ENCODE measurements at places on chromosomes 5 and 9.

DNA sequence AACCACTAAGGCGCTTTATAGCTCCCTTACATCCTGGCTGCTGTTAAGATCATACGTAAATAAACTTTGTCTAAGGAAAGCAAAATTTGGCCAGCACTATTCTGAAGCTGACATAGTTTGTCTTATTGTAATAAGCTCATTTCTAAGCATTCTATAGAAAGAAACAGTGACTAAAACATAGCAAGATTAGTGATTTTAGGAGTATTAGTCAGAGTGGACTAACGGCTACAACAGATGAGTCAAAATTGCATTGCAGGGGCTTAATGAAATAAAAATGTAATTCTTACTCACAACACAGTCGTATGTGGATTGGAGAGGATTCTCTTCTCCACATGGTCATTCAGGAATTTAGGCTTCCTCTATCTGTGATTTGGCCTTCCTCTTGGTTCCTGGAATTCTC lies 347.6 kb downstream of the GADD45G start:
- DNase-seq = no peak

- no peak for DNase-seq
Measured at GRCh38 chr9:90741036-90741435, 60.6 kb upstream of the SYK start.

- no peak for DNase-seq
Measured at GRCh38 chr5:1555011-1555807, 31.4 kb upstream of the LPCAT1 start.

GRCh38 chr9:18190671-18191374 lies 283.1 kb upstream of the ADAMTSL1 start:
- DNase-seq = no peak

- DNase-seq = no peak
Measured at GRCh38 chr5:1139331-1140170, 27.7 kb upstream of the SLC12A7 start.

GRCh38 chr9:78015241-78015640 lies 16.4 kb downstream of the GNAQ start:
- no peak for DNase-seq

GRCh38 chr5:123367739-123368138 lies 55.5 kb downstream of the CEP120 start:
- no peak for DNase-seq

GRCh38 chr9:137366445-137366810 lies 56.5 kb downstream of the EXD3 start:
- no peak for DNase-seq

DNA sequence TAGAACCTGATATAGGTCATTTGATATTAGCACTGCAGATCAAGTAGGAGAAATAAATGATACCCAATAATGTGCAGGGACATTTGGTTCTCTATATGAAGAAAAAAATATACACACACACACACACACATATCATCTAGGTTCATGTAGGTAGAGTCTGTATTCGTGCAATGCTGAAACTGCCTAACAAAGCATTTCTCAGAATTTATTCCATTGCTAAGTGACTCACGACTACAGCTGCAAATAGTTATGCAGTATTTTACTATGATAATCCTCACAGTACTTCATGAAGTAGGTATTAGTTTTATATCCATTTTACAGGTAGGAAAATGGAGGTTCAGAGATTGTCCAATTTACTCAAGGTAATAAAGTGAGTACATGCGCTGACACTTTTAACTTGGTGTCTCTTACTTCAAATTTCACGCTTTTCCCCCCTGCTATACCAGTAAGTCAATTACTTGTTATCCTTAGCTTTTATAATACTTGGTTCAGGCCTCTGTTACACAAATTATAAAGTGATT lies 2.4 kb downstream of the GIN1 start:
- no peak for DNase-seq

DNA sequence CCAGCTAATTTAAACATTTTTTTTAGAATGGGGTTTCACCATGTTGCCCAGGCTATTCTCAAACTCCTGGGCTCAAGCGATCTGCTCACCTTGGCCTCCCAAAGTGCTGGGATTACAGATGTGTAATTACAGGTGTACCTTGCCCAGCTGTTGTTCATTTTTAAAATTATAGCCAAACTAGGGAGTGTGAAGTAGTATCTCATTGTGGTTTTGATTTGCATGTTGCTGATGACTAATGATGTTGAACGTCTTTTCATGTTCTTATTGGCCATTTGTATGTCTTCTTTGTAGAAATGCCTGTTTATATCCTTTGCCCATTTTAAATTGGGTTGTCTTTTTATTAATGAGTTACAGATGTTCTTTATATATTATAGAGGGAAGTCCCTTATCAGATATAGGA lies 31.5 kb downstream of the EHMT1 start:
- DNase-seq = no peak

GRCh38 chr5:28734396-28734795 lies 1696.0 kb upstream of the CDH9 start:
- no peak for DNase-seq

DNA sequence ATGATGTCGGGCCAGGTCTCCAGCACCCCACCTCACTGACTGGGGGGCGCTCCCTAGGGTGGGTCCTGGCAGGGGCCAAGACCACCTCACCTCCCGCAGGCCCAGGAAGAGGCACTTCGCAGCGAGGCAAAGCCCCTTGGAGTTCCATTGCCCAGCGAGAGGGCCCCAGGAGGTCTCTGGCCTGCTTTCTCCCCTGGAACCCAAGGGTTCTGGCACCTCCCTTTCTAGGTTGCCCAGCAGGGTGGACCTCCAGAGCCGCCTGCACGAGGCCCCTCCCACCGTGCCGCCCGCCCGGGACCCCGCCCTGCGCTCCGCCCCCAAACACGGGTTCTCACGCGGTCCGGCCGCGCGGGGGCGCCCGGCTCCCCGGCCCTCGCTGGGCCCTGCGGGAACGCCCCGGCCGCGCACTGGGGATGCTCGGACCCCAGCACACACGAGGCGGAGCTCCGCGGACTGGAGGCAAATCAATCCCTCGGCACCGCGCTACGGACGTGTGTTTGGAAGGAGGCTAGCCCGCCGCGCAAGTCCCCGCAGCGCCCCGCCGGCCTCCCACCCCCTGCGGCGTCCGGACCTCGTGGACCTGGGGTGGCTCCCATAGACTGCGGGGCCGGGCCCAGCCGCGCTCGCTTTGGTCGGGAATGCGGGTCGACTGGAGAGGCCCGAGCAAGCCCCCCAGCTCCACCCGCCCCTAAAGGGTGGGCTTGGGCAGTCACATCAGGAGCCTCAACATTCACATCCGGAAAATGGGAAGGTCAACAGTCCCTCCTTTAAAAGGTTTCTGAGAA lies 99.5 kb upstream of the LMX1B start:
- peak; percentile 70 for DNase-seq

DNA sequence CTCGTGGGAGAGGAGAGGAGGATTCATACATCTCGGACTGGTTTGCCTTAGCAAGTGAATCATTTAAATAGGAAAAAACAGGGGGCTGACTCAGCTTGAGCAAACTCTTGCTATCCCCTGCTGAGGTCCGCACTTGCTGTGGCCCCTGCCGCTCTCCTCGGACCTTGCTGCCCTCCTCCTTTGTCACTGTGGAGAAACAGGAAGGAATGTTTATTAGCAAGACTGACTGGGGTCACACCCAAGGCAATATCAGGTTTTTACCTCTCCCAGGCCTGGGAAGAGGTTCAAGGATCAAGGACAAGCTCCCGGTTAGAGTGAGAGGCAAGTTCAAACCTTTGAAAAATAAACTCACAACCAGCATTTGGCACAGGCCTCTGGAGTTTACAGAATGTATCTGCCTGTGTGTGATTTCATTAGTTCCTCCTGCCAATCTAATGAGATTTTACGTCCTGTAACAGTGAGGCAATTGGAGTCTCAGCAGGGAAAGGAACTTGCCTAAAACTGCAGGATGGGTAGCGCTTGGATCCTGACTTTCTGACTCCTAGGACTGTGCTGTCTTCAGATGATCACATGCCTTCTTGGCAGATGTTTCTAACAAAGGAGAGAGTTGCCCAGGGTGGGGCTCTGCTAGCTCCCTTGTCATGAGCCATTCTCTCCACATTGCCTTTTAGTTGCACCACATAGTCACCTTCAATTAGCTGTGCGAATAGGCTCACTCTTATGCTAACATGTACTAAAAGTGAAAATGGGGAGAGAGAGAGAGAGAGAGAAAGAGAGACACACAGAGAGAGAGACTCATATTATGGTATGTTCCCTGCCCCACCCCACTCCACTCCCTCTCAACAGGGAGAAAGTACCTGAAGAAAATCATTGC lies 108.6 kb upstream of the CDKN2B start:
- DNase-seq = no peak

DNA sequence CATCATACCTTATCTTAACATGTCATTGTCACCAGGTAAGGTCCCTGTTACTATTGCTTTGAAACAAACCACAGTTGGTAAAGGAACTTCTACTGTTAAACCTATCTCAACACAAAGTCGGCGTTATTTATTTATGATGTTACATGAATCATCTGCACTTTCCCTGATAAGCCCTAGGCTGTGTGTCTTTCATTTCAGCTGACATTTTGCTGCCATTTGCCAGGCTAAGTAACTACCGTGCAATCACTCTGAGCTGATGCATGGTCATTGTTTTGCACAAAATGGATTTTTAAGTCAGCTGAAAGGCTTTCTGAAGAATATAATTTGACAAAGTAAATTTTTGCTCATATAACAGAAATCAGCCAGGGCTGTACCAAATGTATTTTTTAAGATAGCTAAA lies 546.5 kb downstream of the ZNF608 start:
- peak; percentile 30 for DNase-seq

All from retina (tissue), 1 donor.